Right hindlimb (tissue), 1 donor: ENCODE measurements at places on chromosomes 7 and 10.
A peak's percentile ranks its signal among the peaks of the same experiment; 100 is the strongest.

GRCh38 chr10:2908851-2909630, 158.3 kb upstream of the PFKP start:
- DNase-seq, result no peak

GRCh38 chr7:51619880-51620279, 303.3 kb upstream of the COBL start:
- DNase-seq, result no peak

- DNase-seq, result no peak
Measured at GRCh38 chr10:26090762-26091161, 125.8 kb upstream of the GAD2 start.

- no peak for DNase-seq
Measured at GRCh38 chr10:91636892-91637291, 4.0 kb upstream of the PPP1R3C start.

- DNase-seq, result no peak
Measured at GRCh38 chr7:132778761-132779160, 202.5 kb upstream of the PLXNA4 start.

DNA sequence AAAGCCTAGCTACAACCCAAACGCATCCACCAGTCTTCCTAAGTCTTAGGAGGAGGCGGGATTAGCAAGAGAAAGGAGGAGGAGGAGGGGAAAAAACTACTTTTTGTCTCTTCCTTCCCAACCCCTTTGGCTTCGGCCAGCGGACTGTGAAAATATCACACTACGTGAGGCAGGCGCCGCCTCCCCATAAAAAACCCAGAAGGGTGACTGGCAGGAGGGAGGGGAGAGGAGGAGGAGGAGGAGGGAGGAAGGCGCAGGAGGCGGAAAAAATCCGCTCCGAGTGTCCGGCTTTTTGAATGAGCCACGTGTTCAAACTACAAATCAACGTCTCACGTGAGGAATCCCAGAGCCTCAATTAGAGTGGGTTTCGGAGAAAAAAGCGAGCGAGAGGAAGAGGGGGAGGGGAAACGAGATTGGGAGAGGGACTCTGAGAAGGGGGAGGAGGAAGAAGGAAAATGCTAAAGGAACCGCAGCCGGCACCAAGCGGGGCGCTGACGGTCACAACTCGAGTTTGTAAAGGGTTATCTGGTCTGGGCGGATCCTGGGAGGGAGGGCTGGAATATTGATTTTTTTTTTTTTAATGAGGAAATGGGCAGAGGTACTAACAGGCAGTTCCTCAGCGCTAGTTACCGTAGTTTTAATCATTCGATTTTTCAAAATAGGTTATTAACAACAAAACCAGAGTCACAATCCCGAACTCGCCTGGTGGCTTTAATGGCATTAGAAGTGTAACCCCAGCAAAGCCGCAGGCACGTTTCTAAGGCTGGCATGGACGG, at the start of gene IGF2BP3:
IGF2BP3 (minus strand) TSS at position 162 of the 776 bp plus-strand sequence. CDS start 381 bp downstream, outside the sequence.
- peak; percentile 97 for DNase-seq

DNA sequence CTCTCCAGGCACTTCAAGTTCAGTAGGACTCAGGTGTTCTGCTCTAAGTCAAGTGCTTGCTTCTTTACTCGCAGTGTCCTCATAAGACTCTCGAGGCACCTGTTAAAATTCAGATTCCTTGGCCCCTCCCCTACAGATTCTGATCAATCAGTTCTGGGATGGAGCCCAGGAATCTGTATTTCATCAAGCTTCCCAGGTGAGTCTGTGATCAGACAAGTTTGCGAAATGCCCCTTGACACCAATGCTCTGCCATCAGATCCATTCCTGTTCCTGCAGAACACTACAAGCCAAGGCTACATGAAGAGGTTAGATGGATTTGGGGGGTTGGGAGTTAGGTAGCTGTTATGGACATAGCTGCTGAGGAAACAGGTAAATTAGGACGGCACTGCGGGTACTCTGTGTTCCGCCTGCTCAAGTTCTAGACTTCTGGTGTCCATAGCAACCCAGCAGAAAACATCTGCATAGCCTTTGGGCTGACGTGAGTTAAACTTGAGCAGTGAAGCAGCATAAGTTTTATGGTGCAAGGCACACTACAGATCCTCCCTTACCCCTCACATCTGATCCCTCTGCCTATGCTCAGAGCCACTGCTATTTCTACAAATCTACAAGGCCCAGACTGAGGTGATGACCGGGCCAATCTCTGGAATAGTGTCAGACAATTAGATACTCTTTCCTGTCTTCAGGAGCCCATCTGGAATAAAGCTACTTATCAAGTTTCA, 6.8 kb upstream of the NCOA4 start:
- DNase-seq, result no peak

GRCh38 chr10:112201334-112201733, 17.8 kb upstream of the GPAM start:
- DNase-seq, result no peak

- no peak for DNase-seq
Measured at GRCh38 chr7:4030346-4030950, 651.6 kb upstream of the FOXK1 start.

DNA sequence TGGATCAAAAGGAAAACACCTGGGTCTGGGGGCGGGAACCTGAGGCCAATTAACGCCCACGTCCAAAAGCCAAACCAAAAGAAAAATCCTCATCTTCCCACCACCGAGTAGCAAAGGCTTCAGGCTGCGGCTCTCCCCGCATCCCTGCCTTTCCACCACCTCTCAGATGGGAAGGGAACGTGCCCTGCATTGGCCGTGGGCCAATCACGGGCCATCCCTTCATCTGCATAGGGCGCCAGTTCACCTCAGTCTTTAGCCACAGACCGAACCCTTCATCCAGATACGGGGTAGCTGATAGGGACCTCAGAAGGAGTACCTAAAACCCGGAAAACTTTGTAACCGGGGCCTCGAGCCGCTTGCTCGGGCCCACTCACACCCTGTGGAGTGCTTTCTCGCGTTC, 626 bp downstream of the PRPF18 start:
- peak; percentile 19 for DNase-seq

DNA sequence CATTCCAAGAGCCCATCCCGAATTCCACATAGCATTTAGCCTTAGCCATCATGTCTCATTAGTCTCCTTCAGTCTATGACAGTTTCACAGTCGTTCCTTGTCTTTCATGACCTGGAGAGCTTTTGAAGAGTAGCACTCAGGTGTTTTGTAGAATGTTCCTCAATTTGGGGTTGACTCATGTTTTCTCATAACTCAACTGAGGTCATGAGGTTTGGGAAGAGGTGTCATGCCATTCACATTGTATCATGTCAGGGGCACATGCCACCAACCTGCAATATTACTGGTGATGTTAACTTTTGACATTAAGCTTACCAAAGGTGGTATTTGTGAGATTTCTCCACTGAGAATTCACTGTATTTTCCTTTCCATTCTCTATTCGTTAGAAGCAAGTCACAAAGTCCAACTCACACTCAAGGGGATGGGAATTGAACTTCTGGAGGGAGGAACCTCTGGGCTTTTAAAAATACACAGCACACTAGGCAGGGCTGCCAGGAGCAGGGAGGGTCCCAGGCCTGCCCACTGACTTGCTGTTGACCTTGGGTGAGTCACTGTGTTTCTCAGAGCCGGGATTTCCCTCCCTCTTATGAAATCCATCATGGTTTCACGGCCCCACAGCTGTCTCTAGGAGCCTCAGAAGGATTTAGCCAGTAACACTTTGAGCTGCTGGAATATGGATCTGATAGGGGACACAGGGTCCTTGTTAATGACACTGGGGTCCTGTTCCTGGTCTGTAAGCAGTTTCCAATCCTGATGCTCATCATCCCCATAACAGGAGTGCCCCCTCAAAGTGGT, 74.4 kb upstream of the TCF7L2 start:
- DNase-seq, result no peak

DNA sequence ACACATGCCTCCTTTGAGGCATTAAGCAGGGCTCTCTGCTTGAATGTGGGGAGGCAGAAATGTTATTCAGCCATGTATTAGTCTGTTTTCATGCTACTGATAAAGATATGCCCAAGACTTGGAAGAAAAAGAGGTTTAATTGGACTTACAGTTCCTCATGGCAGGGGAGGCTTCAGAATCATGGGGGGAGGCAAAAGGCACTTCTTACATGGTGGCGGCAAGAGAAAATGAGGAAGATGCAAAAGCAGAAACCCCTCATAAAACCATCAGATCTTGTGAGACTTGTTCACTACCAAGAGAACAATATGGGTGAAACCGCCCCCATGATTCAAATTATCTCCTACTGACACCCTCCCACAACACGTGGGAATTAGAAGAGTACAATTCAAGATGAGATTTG, 37.9 kb downstream of the ST7 start:
- DNase-seq, result no peak

- no peak for DNase-seq
Measured at GRCh38 chr7:117686311-117686935, 186.8 kb downstream of the CTTNBP2 start.

GRCh38 chr7:116851671-116852070, 10.7 kb upstream of the CAPZA2 start:
- DNase-seq, result no peak
